ENCODE measurements at places on chromosomes 6 and 20.

DNA sequence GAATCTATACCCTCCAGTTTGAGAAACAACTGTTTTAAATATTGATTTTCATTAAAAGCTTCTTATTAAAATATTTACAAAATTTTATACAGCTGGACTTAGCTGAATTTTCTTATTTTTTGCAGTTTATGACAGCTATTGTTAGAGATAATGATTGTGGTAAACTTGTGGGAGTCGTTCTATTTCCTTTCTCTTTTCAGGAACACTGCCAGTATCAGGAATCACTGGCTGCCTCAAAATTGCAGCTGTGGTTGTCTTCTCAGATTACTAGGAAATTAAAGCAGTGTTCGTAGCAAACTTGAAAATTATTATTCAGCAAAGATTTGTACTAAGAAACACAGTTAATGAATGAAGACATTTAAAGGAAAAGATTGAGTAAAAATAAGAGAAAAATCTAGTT is 311.0 kb downstream of the CENPW start:
- DNase-seq, result no peak

GRCh38 chr6:53440336-53440945 is 91.7 kb upstream of the ELOVL5 start:
- DNase-seq, result no peak

- no peak for DNase-seq
Measured at GRCh38 chr6:102407886-102408741, 1014.6 kb downstream of the GRIK2 start.

DNA sequence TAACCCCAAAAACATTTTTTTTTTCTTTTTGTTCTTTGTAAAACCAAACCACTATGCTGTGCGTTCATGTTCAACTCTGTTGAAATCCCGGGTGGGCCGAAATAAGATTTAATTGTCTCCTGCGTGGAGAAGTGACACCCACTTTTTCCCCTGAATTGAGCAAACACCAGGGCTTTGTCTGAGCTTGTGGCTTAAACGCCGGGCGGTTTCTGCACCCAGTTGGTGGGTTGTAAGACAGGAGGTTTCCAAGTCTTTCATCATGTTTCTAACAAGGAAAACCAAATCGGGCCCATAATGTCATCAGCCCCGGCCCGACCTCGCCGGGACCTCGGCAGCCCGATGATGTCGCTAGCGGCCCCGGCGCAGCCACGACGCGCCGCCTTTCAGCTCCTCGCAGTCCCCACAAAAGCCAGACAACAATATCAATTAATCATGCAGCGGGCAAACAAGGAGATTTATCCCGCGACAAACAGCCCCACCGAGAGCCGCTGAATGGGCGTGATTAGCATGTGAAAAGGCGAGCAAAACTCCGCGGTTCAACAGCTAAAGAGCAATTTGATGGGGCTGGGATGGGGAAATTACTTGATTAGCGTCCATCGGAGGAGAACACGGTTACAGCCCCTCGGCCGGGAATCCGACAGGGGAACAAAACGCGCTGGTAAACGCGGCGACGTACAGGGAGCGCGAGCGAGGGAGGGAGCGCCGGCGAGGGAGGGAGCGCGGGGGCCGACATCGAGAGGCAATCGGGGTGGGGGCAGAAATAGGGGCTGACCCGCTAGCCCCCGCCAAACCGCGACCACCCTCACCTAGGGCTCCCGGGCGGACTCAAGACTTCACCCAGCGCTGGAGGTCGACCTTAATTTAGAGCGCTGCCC is 5.3 kb downstream of the LINC00237 start:
- no peak for DNase-seq
